ENCODE measurements at places on chromosomes 4 and X.

- DNase-seq = no peak
Measured at GRCh38 chrX:34734383-34734782, 77.3 kb upstream of the TMEM47 start.

GRCh38 chr4:159220353-159220752 lies 117.5 kb downstream of the RAPGEF2 start:
- no peak for DNase-seq

GRCh38 chrX:133493366-133493765 lies 78.1 kb upstream of the GPC4 start:
- DNase-seq = no peak

DNA sequence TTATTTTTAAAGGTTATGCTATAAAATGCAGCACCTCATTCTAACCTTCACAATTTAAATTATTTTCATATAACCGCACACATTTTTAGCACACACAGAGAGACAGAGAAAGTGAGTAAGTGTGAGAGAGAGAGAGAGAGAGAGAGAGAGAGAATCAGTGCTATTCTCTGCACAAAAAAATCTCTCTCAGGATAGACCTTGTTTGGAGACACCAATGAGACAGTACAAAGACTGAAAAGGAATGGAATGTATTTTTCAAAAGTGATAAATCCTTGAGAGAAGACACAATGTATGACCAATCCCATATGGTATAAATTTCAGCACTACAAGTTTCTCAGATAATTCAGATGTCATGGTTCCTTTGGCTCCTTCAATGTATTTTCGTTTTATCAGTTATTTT lies 132.1 kb upstream of the PCDH18 start:
- no peak for DNase-seq

GRCh38 chrX:53357799-53358530 lies 64.5 kb downstream of the SMC1A start:
- no peak for DNase-seq

GRCh38 chr4:113024388-113024787 lies 25.1 kb upstream of the ANK2 start:
- no peak for DNase-seq

DNA sequence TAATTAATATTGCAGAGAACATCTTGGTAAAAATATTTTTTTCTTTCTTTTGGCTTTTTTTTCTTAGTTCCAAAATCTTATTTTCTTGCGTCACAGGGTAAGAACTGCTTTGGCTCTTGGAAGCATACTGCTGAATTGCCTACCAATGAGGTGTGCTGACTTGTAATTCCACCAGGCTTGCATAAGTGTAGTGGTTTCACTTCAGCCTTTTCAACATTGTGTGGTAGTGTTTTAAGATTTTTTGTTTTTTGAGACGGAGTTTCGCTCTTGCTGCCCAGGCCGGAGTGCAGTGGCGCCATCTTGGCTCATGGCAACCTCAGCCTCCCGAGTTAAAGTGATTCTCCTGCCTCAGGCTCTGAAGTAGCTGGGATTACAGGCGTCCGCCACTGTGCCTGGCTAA lies 42.4 kb downstream of the N4BP2 start:
- DNase-seq = no peak

- DNase-seq = no peak
Measured at GRCh38 chr4:79747252-79747651, 325.8 kb downstream of the ANTXR2 start.

DNA sequence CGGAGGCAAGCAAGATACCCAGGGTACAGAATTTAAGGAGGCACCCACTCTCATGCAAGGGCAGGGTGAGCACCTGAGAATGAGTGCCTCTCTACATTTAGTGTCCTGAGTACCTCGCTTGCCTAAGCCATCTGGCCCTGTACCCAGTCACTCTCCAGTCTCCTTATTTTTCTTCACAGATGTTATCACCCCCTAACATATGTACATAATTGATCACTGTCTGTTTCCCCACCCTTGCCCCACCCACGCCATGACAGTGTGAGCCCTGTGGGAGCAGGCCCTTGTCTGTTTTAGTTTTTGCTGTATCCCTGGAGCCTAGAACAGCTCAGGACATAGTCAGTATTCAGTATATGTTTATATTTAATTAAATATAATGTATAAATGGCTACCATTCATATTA lies 113.6 kb downstream of the SPRY1 start:
- DNase-seq = no peak

DNA sequence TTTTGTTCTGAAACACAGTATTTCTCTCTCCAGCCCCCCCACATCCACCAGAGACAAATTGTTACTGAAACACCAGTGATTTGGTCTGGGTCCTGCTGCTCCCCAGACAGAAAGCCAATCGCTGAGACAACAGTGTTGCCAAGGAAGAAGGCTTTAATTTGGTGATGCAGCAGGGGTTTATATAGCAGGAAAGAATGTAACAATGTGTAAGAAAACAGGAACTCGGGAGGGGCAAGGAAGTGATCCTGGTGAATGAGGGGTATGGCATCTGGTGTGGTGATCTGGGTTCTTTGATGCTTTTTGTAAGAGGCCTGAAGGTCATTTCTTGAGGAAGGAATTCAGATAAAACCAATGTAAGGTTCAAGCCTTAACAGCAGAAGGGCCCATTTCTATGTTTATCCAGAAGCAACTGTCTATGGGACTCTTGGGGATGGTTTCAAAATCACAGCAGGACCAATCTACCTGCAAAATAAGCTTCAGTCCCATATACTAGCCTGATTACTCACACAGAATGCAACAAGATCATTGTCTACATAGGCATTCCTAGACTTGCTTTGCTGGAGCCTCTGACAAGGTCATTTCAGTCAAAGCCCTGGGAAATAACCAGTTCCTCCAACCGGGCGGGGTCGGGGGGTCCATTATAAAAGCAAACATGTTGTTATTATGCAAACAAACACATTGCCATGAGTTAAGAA lies 445.2 kb upstream of the ZFP42 start:
- DNase-seq = no peak

- DNase-seq = no peak
Measured at GRCh38 chr4:177339477-177340374, 30.1 kb downstream of the NEIL3 start.

- DNase-seq = no peak
Measured at GRCh38 chrX:63746715-63747114, 38.3 kb downstream of the ARHGEF9 start.

- no peak for DNase-seq
Measured at GRCh38 chr4:74499986-74500781, 55.2 kb downstream of the AREG start.

DNA sequence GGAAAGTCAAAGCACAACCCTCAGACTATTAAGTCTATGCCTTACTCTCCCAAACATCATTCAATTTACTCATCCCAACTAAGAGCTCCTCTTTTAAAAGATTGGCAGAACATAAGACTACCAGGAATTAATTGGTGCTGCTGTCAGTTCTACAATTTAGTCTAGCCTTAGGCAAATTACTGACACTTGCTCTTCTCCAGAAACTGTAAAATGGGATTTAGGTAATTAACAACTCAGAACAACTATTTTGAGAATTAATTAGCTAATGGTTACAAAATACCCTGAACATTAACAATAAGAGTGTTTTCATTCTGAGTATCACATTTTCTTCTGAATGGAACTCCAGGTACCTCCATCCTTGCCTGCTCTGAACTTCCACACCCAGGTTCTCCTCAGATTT lies 36.2 kb upstream of the RBM47 start:
- no peak for DNase-seq

- DNase-seq = no peak
Measured at GRCh38 chrX:40177117-40177430, 79.3 kb upstream of the BCOR start.

GRCh38 chrX:24668111-24668510 lies 21.0 kb upstream of the PCYT1B start:
- DNase-seq = no peak

- no peak for DNase-seq
Measured at GRCh38 chr4:76993787-76994641, 44.5 kb downstream of the SEPTIN11 start.

GRCh38 chr4:17027495-17027894 lies 129.1 kb upstream of the LDB2 start:
- no peak for DNase-seq

GRCh38 chr4:170657761-170658160 lies 568.0 kb upstream of the AADAT start:
- no peak for DNase-seq

GRCh38 chr4:130146773-130147172 lies 1050.8 kb downstream of the C4orf33 start:
- no peak for DNase-seq

DNA sequence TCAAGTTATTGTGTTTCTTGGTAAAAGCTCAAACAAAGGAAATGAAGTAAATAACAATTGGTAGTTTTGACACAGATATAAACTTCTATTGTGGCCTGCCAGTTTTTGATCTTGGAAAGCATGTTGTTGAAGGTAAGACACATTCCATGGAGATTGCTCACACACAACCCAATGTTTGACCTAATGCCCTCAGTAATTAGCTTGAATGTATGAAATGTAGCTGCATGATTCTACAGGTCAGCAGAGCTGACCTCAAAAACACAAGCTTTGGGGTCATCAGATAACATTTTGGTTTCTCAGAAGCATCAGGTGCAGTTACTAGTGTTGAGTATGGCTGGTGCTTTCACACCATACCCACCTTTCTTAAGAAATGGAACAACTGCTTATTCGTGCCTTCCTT lies 16.5 kb downstream of the GPR173 start:
- no peak for DNase-seq

DNA sequence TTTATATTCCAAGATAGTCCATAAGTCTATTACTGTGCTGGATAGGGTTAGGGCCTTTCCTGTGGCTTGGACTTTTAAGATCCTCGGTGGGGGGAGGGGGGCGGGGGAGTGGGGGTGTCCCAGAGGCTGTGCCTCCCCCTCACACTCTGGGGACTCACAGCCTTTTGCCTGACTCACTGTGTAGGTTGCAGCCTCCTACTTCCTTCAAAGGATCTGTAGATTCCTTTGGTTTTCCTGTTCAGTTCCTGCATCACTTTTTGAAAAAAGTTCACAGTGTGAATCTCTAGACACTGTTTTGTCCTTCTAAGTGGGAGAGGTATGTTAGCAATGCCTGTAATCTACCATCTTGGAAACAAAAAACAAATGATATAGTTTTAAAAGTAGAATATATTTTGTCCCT lies 999.9 kb downstream of the GLUD2 start:
- no peak for DNase-seq

DNA sequence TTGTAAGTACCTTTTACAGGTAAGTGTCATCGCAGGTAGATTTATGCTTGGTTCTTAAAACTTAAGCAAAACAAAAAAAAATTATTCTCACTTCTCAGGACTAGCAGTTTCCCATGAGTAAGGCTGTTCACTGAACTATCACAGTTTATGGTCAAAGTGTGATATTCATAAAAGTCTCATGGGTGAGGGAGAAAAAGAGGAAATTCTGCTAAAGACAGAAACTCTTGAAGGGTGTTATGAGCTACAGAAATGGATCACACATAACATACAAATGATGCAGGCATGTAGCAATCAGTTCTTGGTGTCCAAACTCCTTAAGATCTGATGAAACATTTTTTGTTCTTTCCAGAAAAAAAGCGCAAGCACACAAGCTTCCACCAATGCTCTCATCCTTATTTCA lies 8.5 kb downstream of the RAB9A start:
- no peak for DNase-seq

DNA sequence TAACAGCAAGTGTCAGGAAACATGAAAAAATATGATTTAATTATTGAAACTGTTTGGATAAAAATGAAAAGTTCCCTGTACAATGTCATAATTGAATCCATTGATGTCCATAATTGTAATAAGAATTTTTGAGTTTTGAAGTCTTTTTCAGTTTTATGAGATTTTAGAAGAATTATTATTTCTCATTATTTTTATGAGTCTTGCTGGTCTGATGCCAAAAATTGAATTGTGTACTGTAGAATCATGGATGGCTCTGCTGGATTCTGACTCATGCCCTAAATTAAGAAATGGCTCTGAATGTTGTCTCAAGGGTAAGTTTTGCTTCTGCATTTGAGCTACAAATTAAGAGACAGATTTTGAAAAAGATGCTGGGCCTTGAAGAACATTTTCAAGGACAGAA lies 132.8 kb upstream of the MAP9 start:
- no peak for DNase-seq

DNA sequence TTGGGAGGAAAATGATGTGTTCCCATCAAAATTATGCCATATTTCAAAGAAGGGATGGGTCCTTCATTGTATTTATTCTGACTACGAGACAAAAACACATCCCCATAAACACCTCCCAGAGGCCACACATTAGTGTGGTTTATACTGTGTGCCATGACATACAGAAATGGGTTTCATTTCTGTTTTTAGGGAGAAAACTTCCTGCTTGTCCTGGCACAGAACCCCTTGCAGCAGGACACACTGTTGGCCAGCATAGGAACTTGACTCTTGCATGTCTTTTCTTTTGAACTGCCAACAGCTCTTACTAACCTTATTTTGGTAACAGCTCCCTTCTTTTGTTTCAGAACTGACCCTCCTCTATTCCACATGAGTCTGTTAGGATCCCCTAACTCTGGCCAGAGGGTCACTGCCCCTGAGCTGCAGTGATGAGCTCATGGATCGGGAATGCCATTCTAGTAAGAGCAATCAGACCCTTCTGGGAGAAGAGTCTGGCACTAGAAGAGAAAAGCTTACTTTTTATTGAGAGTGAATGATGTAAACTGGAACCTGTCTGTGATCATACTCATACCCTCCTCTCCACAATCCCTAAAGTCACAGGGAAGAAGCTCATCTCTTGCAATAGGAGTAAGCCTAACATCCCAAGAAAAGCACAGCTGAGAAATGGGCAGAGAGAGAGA lies 86.4 kb downstream of the SMIM20 start:
- DNase-seq = no peak

GRCh38 chr4:154441982-154442381 lies 49.6 kb downstream of the DCHS2 start:
- DNase-seq = no peak

DNA sequence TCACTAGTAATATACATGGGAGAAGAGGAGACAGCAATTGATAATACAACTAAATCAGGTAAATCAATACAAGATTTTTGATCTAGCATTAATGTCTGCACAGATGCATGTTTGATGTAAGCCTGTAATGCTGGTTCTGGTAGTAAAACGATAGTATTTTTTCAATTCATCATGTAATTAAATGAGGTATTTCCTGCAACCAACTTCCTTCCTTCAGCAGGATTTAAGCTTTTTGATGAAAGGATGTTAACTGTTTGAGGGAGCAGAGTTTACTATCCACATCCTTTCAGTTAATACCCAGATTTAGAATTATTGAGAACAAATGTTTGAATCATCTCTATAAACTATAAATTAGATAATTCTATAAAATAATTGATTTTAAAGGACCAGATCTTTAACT lies 31.4 kb upstream of the NFKB1 start:
- DNase-seq = no peak

GRCh38 chrX:132968296-132968949 lies 10.0 kb upstream of the HS6ST2 start:
- DNase-seq = no peak

DNA sequence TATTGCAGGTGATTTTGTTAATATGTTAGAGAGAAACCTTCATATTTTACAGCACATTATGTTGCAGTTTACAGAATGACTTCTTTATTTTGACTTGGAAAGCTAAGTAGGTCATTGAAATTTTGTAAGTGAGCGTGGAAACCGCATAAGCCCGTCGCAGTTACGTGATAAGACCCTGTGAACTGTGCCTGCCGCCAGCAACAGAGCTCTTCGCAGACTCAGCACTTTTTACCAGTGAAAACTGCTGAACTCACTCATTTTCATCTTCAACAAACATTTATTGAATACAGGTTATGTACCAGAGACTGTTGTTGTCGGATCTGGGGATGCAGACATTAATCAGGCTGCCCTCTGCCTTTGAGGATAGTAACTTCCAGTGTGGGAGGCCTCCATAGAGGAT lies 355.7 kb downstream of the HS3ST1 start:
- DNase-seq = no peak

- DNase-seq = no peak
Measured at GRCh38 chrX:85930099-85930498, 117.3 kb downstream of the CHM start.

- no peak for DNase-seq
Measured at GRCh38 chrX:87578978-87579377, 61.4 kb downstream of the KLHL4 start.
